ENCODE measurements at places on chromosomes 4 and X.

DNA sequence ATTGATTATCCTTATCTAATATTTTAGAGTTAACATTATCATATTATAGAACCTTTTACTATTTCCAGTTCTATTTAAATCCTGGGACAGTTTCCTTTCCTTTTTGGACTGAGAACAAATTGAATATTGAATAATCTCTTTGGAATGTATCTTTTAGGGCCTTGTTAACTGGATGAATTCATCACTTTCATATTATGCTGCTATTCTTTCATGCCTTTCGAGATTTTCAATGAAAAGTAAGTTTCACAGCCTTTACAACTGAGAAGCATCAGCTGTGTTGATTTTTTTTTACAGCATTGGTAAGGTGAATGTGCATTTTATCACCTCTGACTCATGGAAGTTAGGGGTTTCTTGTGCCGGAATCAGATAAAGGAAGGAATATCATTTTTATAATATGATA is 39.6 kb downstream of the PDLIM5 start:
- DNase-seq: peak; percentile 16

DNA sequence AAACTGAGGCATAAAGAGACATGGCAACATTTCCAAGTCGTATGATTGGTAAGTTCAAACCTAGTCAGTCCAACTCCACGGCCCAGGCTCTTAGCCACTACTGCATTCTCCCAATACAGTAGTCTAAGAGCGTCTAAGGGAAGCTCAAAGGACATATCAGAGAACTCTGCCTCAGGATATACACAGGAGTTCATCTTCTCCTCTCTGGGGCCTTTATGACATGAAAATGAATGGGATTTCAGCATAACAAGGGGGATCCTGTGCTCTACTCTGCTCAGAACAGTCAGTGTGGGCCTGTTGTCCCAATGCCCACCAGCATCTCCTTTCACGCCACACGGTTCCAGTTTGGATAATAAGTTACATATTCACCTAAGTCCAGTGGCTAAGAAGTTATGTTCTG is 4.2 kb downstream of the GASK1B start:
- no peak for DNase-seq

- no peak for DNase-seq
Measured at GRCh38 chr4:36320117-36320896, 38.9 kb downstream of the DTHD1 start.

DNA sequence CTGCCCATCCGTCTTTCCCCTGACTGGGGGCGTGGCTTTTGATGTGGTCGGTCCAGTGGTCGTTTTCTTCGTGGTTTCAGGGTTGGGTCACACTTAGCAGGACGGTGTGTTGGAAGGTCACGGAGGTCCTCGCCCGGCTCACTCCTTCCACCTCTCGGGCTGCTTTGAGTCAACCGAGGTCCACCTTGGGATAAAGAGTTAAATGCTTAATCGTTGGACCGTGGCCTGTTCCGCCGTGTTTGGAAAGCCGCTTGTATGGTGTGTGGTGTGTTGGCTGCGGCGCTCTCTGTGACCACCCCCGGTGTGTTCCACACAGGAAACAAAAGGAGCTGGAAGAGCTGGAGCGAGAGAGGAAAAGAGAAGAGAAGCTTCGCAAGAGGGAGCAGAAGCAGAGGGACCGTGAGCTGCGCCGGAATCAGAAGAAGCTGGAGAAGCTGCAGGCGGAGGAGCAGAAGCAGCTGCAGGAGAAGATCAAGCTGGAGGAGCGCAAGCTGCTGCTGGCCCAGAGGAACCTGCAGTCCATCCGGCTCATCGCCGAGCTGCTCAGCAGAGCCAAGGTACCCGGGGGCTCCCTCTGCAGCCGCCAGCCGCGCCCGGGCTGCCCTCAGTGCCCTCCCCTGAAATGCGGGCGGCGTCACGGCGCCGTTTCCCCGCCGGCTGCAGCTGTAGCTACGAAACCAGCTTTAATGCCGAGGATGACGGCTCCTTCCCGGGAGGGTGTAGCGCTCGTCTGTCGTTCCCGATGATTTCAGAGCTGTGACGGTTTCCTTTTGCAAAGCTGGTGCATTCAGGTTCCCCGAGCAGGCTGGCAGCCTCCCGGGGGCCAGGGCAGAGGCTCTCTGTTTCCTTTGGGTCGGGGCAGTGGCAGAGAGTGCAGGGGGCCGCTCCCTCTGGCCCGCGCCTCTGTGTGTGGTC is 7.7 kb downstream of the AKAP17A start:
- DNase-seq: no peak

DNA sequence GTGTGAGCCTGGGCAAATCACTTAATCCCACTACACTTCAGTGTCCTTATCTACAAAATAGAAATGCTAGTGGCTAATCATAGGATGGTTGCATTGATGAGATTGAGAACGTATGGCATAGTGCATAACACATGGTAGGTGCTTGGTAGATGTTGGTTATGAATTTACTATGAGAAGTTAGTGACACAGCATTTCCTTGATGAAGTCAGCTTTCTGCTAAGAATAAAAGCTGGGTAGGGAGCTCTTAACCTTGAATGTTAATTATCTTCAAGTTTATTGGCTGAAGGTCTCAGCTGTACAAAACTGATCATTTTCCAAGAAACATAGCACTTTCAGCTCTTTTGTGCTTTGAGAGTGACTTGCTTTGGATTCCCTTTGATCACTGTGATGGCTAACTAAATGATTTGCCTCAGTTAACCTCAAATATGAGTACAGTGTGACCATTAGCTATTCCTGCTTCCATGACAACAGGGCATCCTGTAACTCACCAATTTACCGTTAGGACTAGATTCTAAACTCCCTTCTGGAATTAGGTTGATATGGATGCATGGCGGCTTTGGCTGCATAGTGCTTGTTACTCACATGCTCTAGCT is 17.8 kb downstream of the PDK3 start:
- no peak for DNase-seq

DNA sequence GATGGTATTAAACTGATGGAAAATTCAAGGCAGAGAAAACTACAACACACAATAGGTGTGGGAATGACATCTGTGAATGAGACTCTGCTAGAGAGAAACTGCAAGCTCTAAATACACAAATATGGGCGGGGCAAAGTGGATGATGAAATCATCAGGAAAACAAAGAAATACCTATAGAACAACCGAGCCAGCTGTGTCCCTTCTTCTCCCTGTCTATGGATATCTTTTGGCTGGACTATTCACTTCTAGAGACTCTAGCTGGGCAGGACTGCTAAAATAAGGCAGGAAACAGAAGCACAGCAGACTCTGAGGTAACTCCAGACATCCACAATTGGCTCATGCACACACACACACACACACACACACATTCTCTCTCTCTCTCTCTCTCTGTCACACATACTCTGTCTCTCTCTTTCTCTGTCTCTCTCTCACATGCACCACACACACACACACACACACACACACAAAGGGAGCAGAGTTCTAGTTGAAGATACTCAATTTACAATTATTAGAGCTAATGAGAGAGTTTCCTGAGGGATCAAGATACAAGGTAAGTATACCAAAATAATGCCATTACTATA is 27.2 kb upstream of the EDNRA start:
- no peak for DNase-seq

GRCh38 chr4:111330786-111331185 is 707.9 kb upstream of the PITX2 start:
- no peak for DNase-seq

- DNase-seq: no peak
Measured at GRCh38 chr4:152729466-152729865, 49.7 kb upstream of the TMEM154 start.

DNA sequence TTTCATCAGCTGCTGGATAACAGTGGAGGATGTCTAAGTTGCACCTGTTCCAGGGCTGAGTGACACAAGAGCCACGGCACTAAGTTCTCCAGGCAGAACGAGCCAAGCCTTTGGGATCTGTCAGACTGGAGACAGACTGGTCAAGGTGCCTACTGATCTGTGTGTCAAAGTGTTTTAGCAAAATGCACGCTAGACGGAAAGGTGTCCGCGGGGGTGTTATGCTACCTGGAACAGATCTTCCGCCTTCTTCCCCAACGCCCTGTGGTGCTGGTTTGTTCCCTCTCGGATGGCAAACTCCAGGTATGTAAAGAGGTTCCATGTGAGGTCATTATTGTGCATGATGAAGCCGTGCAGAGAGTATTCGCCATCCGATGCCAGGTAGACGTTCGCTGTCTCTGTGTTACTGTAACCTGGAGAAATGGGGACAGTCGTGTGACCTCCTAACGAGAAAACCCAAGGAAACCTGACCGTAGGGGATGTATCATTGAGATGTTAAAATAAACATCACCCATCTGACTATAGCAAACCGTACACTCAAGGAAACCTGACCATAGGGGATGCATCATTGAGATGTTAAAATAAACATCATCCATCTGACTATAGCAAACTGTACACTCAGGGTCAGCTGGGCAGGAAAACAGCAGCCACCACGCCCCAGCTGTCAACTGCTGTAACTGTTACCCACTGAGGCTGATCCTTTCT is 29.7 kb upstream of the SLC25A6 start:
- DNase-seq: no peak

- DNase-seq: no peak
Measured at GRCh38 chrX:9730752-9731151, 34.9 kb downstream of the GPR143 start.

- no peak for DNase-seq
Measured at GRCh38 chrX:153909024-153909979, 4.8 kb downstream of the AVPR2 start.

DNA sequence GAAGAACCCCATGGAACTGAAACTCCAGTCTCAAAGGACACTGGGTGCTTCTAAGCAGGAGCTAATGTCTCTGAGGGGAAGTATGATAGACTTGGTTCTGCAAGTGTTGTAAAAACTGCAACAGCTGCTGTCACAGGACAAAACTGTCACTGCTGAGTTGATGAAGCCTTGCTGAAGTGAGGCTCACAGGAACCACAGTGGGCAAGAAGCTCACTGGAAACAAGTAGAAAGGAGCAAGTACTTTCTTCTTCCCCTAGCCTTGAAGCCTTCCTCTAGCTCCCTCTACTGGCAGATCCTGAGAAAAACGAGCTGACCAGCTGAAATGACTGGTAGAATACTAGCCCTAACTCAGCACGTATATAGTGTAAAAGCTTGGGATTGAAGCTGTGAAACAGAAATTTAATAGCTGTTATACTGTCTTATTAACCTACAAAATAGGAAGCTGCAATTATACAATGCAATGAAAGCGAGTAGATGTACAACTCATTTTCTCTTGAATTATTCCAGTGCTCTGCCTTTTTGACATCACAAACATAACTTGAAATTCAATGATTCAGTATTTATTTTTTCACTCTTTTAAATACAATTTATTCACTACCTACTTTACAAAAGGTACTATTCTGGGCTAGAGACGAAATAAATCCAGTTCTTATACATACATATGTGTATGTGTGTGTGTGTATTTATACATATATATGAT is 91.4 kb downstream of the GABRB1 start:
- DNase-seq: peak; percentile 70

GRCh38 chr4:16843831-16844508 is 54.5 kb downstream of the LDB2 start:
- DNase-seq: peak; percentile 11

DNA sequence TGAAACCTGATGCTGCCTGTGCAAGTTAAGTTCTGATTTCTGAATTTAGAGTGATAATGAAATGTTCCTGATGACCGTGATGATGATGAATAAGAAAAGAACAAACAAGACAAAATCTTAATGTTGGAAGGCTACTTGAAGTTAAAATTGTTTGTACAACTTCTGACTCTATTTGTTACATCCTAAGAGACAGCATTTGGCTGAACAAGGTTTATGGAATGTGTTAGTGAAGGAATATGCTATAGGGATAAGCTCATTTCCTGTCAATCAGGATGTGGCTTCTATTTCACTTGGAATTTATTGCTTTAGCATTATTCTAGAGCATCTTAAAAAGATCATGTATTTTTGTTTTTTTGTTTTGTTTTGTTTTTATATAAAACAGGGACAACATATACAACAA is 267.5 kb downstream of the FAT4 start:
- no peak for DNase-seq

DNA sequence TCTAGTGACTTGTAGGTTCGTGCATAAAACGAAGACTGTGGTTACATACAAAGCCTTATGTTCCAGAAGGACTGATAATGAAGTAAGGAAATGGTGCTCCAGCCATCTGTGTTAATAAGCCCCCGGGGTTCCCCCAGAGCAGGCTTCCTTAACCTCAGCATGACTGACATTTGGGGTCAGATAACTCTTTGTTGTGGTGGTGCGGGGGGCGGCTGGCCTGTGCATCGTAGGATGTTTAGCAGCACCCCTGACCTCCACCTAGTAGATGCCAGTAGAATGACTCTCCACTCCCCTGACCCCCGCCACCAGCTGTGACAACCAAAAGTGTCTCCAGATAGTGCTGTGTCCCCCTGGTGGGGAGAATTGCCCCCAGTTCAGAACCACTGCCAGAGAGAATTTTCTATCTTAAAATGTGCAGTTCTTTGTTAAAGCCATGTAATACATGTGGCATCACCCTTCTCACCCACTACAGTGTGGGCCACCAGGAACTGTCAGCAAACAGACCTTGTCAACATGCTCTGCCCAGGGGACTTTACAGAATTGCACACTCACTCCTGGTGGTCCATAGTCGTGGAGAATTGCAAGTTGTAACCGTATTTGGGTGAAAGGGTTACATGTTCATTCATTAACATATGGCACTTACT is 7.5 kb downstream of the SH3KBP1 start:
- no peak for DNase-seq

GRCh38 chr4:118758293-118758692 is 73.1 kb downstream of the METTL14 start:
- no peak for DNase-seq

GRCh38 chr4:55547466-55547770 is 709 bp upstream of the CLOCK start:
- DNase-seq: no peak

DNA sequence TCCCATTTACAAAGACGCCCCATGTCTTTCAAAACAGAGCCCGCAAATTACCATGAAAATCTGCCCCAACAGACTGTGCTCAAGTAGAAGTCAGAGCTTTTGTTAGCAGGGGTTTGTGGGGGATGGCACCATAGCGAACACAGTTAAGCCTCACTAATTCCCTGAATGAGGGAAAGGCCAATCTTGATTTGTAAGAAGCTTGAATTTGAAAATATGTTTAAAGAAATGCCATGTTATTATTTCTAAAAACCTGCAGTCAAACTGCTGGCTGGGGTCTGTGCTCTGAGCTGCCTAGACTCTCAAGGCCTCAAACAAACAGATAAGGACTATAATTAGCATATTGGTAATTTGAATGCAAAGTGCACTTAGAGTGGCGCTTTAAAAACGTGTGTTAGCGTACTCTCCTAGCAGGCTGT is 9.4 kb upstream of the PAK3 start:
- DNase-seq: no peak

DNA sequence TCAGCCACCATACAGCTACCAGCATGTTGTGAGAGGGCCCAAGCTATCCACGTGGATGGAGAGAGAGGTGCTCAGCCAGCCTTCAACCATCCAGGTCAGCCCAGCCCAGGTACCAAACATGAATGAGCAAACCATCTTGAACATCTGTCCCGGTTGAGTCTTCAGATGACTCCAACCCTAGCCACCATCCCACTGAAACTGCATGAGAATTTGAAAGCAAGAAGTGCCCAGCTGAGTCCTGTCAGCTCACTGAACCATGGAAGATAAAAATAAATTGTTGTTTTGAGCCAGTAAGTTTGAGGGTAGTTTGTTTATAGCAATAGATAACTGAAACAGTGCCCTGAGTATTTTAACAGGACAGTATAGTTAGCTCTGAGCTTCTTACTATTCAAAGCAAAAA is 7.3 kb upstream of the SEL1L3 start:
- no peak for DNase-seq

GRCh38 chrX:154369449-154370299 is 4.8 kb downstream of the FLNA start:
- peak; percentile 90 for DNase-seq

GRCh38 chr4:139844057-139844456 is 178.4 kb downstream of the MGST2 start:
- no peak for DNase-seq
